ENCODE measurements at places on chromosomes 7 and 10.

GRCh38 chr10:60405172-60405571, 15.5 kb upstream of the ANK3 start:
- no peak for DNase-seq

DNA sequence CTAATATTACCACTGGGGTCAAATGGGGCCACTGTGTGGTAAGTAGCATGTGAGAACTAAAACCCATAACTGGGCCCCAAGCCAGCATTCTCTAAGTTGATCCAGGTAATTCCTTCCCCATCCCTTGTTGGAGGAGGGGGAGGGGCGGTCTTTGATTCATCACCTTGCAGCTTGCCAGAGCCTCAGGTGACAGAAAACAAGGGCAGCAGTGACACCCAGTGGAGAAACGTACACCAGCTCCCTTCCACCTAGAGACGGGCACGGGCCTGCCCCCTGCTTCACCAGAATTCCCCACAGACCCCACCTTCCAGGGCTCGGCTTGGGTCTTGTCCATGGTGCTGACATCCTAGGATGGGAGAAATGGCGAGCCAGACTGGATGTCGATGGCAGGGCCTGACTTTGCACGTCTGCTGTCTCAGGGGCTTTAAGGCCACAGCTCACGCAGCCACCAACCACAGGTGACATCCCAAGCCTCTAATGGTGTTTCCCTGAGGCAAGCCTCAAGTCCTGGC, 102.0 kb downstream of the STRA8 start:
- peak; percentile 35 for DNase-seq

- DNase-seq, result no peak
These were observed 204.6 kb downstream of the HDAC9 start for GRCh38 chr7:18700147-18700546.

GRCh38 chr7:47520406-47520805, 61.5 kb downstream of the TNS3 start:
- peak; percentile 86 for DNase-seq

DNA sequence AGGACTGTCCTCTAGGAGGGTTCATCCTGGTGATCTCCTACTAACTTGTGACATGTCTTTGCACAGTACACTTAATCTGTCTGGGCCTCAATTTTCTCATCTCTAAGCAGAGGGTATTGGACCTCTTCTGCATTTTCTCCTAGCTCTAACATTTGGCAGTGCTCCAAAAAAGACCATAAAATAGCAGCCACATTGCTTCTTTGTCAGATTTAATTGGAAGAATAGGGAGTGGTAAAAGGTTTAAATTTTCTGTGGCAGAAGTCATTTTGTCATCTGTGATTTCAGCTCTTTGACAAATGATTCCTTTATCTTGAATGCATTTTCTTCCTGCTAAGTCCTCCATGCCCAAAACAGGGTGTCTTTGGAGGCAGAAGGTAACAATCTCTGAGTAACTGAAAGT, 289.9 kb upstream of the LRGUK start:
- no peak for DNase-seq

- peak; percentile 22 for DNase-seq
These were observed 100.6 kb downstream of the PLXNA4 start for GRCh38 chr7:132475669-132476116.

DNA sequence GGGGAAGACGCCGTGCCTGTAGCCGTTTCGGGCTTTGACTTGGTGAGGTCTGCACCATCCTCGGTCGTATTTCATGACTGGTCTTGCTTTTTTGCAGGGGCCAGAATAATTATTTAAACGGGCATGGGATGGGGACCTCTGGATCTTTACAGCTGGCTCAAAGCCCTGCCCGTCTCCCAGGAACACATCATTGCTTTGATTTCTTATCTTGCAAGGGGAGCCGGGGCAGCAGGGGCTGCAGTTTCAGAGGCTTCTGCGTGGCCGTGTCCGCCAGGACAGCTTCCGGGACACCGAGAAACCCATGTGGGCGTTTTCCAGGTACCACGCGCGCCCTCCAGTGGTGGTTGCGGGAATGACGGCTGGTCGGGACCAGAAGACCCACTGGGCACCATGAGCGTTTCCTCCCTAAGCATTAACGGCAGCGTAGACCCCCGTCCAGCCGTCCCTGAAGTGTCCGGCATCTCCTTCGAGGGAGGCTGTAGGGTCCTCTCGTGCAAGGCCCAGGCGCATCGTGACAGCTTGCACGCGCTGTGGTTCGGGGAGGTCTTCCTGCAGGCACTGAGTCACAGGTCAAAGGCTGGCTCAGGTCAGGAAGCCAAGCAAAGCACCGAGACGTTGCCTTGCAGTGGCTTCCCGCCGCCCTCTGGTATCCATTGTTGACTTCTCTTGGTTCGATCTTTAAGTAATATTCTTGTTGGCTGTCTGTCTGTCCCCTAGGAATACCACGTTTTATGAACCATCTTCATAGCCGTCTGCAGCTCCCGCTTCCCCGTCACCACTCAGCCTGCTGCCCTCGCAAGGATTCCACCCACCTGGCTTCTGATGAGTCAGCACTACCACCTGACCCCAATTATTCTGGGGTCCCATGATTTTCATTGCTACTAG, 16.2 kb upstream of the ZFAND2A start:
- peak; percentile 66 for DNase-seq

- DNase-seq, result no peak
These were observed 51.1 kb upstream of the SYPL1 start for GRCh38 chr7:106163257-106163656.

GRCh38 chr7:7858559-7858958, 110.0 kb upstream of the GLCCI1 start:
- DNase-seq, result no peak

- no peak for DNase-seq
These were observed 6.7 kb downstream of the CPEB3 start for GRCh38 chr10:92284112-92284704.

DNA sequence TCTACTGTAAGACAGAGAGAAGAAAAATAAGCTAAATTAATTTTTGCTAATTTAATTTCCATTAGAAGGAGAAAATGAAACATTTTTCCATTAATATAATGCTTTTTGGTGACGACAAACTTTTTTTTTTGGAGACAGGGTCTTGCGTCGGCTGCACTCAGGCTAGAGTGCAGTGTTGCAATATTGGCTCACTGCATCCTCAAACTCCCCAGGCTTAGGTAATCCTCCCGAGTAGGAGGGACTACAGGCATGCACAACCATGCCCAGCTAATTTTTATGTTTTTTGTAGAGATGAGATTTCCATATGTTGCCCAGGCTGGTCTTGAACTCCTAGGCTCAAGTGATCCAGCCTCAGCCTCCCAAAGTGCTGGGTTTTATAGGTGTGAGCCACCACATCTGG, 229.8 kb upstream of the LRRN3 start:
- DNase-seq, result no peak

- no peak for DNase-seq
These were observed 90.9 kb downstream of the DLG5 start for GRCh38 chr10:77835669-77836086.

GRCh38 chr7:156772725-156773124, 120.3 kb downstream of the LMBR1 start:
- DNase-seq, result no peak

- DNase-seq, result no peak
These were observed 47.7 kb upstream of the ATRNL1 start for GRCh38 chr10:115045499-115045898.

DNA sequence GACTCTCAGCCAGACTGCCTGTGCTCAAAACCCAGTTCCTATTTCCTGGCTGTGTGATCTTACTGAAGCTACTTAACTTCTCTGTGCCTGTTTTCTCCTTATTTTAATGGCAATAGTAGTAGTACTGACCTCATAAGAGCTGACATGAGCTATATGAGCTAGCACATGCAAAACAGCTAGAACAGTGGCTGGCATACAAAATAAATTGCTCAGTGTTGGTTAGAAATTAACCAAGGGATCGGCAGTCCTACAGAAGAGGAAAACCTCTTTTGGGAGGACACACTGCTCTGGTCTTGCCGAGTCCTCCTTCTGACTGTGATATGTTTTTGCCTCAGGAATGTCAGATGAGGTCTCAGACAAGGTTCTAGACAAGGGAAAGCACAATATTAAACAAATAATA, 322.6 kb downstream of the GRM8 start:
- no peak for DNase-seq

DNA sequence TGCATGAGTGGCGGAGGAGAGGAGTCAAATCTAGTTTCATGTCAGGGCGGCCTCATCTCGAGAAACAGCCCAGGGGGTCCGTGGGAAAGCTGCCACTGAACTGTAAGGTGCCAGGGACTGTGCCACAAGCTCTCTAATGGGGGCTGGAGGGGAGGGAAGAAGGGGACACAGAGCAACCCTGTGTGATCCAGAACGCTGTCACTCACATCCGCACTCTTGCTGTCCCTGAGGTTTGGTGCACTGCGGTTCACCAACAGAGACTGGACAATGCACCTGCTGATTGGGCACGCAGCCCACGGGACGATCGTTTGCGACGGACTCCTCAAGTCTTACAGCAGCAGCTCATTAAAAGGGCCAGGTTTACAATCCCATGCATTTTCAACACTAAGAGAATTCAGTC, 47.7 kb downstream of the AMZ1 start:
- no peak for DNase-seq

Measured in fibroblast of skin of right biceps (primary cell).